ENCODE measurements at places on chromosomes 12 and 14. TPM values are rescaled to one million over a fixed set of nuclear protein-coding genes. Genes with fewer than 3 reads are reported as not detected.

Gene CDH24
- total RNA-seq, result 14.1 TPM

Gene AMDHD1
- 1.6 TPM for total RNA-seq

Gene CPSF2
- total RNA-seq, result 19.6 TPM

Gene RIN3
- 0.23 TPM for total RNA-seq

Gene RGS6
- total RNA-seq, result 10.6 TPM

Gene CACNA2D4
- total RNA-seq, result 0.92 TPM

Gene FERMT2
- total RNA-seq, result 76.4 TPM

Gene KRT5
- total RNA-seq, result 0.46 TPM

Gene OSBPL8
- total RNA-seq, result 151 TPM

Gene LMNTD1
- 4.6 TPM for total RNA-seq

Gene TSPAN19
- 0.92 TPM for total RNA-seq

Gene NKX2-1
- total RNA-seq, result 21.5 TPM

Gene PLD4
- total RNA-seq, result 9.0 TPM

Gene RNASE7
- total RNA-seq, result not detected

Gene POTEG
- not detected for total RNA-seq

Gene HOXC12
- total RNA-seq, result not detected

Gene ASIC1
- 31.1 TPM for total RNA-seq

Gene CLEC9A
- total RNA-seq, result not detected

Gene PPP4R4
- total RNA-seq, result 11.8 TPM

Gene ADAM21
- total RNA-seq, result 0.69 TPM

Gene COX14
- total RNA-seq, result 24.5 TPM

Gene CAPZA3
- total RNA-seq, result not detected

Gene LRTM2
- total RNA-seq, result 11.3 TPM

Gene METTL3
- 71.3 TPM for total RNA-seq

Gene SDR9C7
- total RNA-seq, result 0.23 TPM

Gene CDK2
- total RNA-seq, result 12.7 TPM

Gene ARHGEF40
- total RNA-seq, result 23.5 TPM

Gene TMEM229B
- 35.1 TPM for total RNA-seq

Gene PPP1R1A
- 31.8 TPM for total RNA-seq

Gene CNTN1
- 654 TPM for total RNA-seq

Gene TGM1
- 3.0 TPM for total RNA-seq

Gene CCDC177
- total RNA-seq, result 5.3 TPM

Gene KLRC1
- total RNA-seq, result not detected

Data from diencephalon (tissue), 1 donor.